CD4-positive, alpha-beta T cell treated with Interleukin-2 at 100 ng/mL for 4 hours (primary cell): ENCODE measurements at places on chromosomes 3 and 15.

- peak; percentile 52 for DNase-seq
Measured at GRCh38 chr3:18423401-18424212, 1.5 kb downstream of the SATB1 start.

- DNase-seq = no peak
Measured at GRCh38 chr15:69119001-69119400, 41.4 kb upstream of the GLCE start.

- DNase-seq = no peak
Measured at GRCh38 chr15:65558336-65558735, 28.1 kb downstream of the HACD3 start.

GRCh38 chr3:39052583-39052982 lies 767 bp downstream of the WDR48 start:
- peak; percentile 11 for DNase-seq

DNA sequence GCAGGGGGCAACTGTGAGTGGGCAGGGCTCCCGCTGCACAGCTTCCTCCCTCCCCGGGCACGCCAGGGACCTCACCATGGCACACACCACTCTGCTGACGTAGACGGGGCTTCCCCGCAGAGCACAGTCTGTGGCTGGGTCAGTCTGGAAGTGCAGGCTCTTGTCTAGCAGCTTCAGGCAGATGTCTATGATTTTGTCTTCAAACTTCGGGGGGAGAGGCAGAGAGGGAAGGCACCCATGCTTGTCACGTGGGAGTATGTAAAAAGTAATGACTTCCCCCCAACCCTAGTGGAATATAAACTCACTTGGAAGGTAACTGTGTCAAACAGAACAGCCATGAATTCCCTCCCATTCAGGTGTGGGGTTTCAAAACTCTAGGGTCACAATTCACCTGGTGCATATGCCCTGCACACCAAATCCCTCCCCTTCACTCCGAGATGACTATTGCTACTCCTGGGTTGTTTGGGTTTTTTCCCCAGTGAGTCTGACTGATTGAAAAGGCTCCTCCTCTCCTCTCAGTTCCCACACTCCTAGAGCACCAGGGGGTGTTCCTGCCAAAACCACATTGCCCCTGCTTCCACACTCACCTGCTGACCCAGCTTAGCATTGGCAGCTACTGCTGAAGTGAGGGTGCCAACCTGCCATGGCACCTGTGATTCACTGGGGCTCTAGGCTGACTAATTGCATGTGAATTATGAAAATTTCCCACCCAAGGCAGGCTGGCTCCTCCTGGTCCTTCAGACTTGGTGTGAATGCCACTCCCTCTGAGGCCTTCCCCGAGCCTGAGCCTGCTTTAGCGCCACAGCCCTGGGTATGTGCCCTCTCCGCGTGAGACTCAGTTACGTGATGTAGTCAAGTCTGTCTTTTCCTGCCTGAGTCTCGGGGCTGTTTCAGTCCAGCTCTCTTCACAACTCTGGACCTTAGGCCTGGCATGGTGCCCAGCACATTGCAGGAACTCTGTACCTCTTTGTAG lies 13.0 kb downstream of the TGM5 start:
- peak; percentile 31 for DNase-seq

DNA sequence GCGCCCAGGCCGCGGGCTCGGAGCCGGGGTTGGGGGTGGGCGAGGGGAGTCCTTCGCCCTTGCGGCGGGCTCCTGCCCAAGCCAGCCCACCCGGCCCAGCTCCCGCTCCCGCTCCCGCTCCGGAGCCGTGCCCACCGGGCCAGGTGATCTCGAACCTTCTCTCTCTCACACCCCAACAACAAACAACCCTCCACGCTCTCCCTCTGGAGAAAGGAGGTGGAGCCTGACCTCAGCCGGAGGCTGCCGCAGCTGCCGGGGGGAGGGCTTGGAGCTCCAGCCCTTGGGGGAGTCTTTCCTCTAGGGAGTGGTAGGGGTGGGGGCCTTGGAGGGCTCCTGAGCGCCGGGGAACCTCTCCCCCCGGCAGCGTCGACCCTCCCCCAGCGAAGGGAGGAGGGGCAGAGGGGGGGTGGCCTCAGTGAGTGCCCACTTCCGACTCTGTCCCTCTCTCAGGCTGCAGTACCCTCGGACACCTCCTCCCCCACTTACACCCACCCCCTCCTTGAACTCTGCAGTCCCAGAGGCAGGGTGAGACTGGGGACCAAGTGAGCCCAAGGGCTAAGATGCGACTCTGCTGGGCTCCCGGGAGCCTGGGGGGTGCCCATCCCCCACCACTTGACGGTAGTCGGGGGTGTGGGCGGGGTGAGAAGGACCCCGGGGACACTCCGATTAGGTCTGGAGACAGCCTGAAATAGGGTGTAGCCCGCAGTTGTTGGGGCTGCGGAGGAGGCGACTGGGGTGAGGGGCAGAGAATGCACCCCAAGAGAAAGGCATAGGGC lies 4.4 kb upstream of the BAHD1 start:
- DNase-seq = no peak

DNA sequence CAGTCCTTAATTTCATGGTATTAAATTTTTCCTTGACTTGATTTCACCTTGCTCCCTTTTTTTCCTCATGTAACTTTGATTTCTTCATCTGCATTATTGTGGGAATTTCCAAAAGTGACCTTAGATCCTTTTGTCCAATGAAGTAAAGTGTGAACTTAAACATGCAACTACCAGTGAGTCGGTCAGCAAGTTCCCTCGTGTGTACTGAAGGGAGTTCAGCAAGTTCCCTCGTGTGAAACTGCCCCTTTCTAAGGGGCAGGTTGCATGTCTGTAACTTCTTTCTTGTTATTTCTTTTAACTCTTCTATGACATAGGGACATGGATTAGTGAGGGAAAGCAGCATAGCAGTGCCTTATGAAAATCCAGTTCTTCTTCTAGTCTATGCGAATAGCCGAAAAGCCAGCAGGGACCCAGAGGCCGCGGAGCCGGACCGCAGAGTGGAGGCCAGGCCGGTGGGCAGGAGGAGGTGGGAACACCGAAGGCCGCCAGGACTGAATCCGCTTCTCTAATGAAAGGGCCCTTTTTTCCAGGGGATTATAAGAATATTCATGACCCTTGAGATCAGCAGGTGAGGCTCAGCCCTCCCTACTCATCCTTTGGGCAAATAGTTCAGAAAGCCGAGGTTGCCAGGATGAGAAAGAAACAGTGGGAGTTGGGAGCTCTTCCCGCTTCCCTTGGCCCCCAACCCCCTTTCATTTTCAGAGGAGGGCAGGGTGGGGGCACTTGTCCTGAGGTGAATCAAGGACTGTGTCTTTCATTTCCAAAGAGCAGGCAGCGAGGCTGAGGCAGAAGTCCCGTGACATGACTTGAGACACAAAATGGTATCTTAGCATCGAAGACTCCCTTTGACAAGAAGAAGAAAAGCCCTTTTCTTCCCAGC lies 117.5 kb downstream of the OPA1 start:
- DNase-seq = no peak

GRCh38 chr3:128073185-128073725 lies 21.0 kb downstream of the SEC61A1 start:
- DNase-seq = no peak

GRCh38 chr15:89444241-89445225 lies 51.9 kb downstream of the RHCG start:
- no peak for DNase-seq

DNA sequence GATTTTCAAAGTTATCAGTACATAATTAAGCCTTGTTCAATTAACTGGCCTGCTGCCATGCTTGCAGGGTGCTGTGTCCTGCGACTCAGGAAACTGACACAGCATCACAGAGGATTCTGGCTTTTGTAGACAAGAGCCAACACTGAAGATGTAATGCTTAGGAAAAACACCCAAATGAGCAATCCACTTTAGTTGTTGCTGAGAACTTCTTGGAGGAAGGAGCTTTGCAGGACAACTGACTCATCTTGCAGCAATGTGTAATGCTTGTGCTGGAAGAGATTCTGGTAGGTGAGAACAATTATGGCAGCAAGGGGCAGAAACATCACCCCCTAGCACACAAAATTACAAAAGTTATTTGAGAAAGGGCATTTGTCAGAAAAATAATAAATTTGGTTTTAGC lies 67.6 kb downstream of the NLGN1 start:
- no peak for DNase-seq

- peak; percentile 48 for DNase-seq
Measured at GRCh38 chr3:45659661-45660566, 29.3 kb upstream of the SACM1L start.
